ENCODE measurements at places on chromosomes 2 and 18.

DNA sequence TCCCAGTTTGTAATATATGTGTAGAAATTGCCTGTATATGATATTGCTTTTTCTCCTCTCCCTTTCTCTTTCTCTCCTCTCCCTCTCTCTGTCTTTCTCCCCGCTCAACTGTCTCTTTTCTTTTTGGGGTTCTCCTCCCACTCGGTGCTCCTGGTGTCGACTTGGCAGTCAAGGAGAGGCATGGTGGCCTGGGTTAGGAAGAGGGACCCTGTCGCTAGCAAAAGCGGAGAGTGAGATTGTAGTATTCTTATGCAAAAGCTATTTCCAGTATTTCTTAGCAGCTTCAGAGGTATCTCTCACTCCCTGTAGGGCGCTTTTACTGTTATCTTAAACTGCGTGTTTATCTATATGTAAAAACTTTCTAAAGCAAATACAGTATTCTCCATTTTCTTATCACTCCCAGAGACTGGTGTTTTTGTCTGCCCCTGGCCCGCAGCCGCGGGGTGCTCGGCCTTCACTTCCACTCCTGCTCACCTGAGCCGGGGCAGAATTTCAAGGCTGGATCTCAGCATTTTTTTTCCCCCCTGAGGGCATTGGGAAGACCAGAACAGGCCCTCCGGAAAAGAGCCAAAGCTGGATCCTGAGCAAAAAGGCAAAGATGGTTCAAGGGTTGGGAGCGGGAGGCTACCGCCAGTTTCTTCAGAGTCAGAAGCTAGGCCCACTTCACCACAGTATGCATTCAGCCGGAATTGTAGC, 4.3 kb downstream of the SIX3 start:
- no peak for DNase-seq

- DNase-seq = no peak
These were observed 407.6 kb upstream of the HS6ST1 start for GRCh38 chr2:128726236-128726635.

- peak; percentile 63 for DNase-seq
These were observed 45.8 kb downstream of the MBP start for GRCh38 chr18:77086656-77087392.

DNA sequence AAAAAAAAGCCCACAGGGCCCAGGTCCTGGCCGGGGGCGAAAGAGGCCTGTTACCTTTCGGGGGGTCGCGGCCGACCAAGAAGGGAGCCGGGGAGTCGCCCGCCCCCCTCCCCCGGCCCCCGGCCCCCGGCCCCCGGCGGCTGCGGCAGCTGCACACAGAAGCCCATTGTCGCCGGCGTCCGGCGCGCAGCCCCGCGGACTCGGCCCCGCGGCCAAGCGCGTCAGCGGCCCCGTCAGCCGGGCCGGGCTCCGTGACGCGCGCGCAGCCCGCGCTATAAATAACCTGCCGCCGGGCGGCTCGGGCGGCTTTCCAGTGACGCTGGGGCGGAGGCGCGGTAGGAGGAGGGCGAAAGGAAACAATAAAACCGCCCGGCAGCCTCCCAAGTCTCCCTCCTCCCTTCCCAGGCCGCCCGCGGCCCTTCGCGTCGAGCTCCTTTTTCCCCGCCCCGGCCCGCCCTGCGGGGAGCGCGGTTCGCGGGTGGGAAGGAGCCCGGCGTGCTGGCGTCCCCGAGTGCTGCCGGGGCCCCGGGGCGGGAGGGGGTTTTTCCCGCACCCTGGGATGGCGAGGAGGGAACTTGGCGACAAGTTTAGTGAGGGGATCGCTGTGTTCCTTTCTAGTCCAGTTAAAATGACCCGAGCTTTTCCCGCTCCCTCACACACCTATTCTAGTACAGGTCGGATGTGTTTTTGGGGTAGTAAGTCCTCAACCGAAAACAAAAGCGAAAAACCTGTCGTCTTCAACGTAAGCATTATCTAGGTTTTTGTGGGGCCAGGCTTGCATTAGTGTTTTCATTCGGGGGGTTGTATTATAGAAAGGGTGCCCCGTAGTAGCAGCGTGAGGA, 10.0 kb upstream of the NR4A2 start:
- DNase-seq = peak; percentile 96

DNA sequence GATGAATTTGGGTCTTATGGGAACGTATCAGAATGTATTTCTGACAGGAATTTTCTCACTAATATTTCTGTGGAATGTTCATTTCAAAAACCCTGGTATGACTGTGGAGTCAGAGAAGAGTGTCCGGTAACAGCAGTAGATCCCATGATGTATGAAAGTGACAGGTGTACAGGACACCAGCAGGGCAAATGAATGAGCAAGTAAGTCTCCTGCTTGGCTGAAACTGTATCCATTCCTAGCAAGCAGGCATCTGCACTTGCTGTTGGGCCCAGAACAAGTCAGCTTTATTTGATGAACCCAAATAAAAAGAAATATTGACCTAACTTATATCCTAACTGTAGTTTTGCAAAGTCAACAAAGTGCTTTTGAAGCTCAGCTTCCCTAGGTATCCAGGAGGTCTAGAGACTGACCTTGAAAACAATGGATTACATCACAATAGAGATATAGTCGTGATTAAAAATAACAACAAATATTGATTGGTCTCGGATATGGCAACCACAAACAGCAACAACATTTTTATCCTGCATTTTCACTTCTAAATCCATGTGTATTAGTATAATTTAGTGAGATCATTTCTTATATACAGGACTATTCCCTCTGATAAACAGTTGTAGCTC, 37.6 kb downstream of the NXPH2 start:
- no peak for DNase-seq

- peak; percentile 76 for DNase-seq
These were observed 222.2 kb downstream of the C1D start for GRCh38 chr2:67840460-67841068.

GRCh38 chr2:10382354-10383061, 65.6 kb downstream of the ODC1 start:
- no peak for DNase-seq

- DNase-seq = peak; percentile 52
These were observed 51.9 kb downstream of the SLC4A1AP start for GRCh38 chr2:27715318-27716210.

GRCh38 chr2:239943991-239944631, 81.0 kb downstream of the NDUFA10 start:
- no peak for DNase-seq

DNA sequence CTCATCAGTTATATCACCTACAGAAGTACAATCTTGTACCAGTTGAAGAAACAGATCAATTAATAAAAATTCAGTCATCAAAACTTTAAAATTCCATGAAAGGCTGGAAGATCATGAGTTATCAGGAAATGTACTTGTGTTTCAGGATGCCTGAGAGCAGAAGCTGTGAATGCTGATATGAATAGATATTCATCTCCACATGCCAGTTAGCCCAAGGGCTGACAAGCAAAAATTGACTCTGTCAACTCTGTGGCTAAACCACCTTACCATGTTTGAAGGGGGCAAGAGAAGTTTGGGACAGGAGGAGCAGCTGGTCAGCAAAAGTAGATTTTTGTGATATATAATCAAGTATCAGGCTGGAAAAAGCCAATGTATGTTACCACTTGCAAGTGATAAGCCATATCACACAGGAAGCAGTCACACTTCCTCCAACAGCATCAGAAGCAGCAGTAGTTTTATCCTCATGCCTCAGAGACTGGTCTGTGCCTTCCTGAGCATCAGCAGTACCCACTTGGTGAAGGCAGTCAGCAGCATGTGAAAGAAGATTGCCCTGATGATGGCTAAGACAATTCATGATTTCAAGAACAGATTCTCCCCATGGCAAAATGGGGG, 328.2 kb upstream of the CNTNAP5 start:
- no peak for DNase-seq

DNA sequence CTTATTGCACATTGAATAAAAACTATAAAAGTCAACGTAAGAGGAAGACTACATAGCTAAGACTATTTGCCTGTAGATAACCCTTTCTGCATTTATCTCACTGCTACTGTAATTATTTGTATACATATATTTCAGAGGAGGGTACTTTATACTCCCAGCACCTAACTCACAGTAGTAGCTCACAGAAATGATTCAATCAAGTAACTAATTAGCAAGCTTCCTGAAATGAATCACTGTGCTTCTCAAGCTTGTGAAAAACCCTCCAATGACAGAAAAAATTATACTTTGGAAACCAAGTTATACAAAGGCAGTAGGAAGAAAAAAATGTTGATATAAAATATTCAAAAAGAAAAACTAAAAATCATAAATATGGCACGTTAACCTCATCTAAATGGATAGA, 124.9 kb downstream of the NBAS start:
- DNase-seq = no peak

- no peak for DNase-seq
These were observed 87.3 kb upstream of the CNGA3 start for GRCh38 chr2:98258906-98259305.

- peak; percentile 45 for DNase-seq
These were observed 53.1 kb downstream of the EHD3 start for GRCh38 chr2:31286961-31287550.

DNA sequence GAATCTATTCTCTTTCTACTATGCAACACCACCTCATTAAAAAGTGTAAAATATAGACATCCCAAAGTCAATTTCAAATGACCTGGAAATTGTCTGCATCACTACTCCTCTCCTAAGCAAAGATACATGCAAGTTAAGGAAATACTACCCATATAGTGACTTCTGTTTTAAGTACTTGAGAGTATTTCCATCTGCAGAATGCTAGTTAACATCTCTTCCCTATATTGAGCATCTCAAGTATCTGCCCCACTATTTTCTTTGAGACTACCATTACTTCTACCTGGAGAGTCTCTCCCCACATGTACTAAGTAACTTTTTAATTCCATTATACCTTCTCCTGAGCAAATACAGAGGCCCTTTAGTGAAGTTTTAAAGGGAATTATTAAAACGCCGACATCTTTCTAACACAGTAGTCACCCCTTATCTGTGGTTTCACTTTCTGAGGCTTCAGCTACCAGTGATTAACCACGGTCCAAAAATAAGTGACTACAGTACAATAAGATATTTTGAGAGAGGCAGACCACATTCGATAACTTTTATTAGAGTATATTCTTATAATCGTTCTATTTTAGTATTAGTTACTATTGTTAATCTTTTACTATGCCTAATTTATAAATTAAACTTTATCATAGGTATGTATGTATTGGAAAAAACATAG, 21.8 kb downstream of the CWC22 start:
- no peak for DNase-seq

GRCh38 chr2:62439425-62439824, 66.6 kb downstream of the TMEM17 start:
- no peak for DNase-seq

DNA sequence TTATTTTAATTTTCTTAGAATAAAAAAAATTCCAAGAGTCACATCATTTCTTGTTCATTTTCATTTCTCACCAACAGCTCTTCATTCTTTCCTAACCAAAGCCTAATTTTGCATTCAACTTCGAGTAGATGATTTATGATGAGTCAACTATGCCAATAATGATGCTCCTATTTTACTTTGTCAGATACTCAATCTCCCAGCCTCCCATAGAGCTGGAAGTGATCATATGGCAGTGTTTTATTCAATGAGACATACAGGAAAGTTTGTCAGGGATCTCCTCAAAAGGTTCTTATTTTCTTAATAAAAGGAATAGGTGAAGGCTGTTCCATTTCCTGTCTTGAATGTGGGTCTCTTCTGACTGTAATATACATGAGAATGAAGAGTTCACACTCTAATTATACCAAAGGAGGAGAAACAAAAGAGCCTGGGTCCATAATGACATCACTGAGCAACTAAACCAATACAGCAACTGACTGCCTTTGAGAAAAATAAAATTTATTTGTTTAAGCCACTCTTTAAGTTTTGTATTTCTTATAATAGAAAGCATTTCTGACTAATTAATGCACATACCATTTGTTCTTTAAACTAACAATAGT, 231.2 kb upstream of the CYP26B1 start:
- no peak for DNase-seq

DNA sequence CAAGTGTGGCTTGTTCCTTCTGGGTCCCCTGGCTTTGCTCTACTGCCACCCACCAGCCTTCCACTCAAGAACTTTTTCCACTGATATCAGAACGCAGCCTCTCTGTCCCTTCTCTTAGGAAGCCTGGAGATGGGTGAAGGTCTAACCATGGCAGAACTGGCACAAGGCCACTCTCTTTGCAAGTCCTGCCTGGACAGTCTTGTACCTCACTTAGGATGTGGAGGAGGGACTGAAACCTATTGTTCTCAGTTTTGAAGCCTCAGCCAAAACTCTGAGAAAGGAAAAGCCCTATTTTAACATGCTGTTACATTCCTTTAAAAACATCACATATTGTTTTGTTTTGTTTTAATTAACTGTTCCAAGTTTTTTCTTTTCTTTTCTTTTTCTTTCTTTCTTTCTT, 58.9 kb upstream of the NCOA1 start:
- no peak for DNase-seq

DNA sequence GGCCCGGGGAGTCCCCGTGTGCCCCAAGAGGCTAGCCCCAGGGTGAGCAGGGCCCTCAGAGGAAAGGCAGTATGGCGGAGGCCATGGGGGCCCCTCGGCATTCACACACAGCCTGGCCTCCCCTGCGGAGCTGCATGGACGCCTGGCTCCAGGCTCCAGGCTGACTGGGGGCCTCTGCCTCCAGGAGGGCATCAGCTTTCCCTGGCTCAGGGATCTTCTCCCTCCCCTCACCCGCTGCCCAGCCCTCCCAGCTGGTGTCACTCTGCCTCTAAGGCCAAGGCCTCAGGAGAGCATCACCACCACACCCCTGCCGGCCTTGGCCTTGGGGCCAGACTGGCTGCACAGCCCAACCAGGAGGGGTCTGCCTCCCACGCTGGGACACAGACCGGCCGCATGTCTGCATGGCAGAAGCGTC, 16.9 kb upstream of the FAHD2A start:
- DNase-seq = no peak

DNA sequence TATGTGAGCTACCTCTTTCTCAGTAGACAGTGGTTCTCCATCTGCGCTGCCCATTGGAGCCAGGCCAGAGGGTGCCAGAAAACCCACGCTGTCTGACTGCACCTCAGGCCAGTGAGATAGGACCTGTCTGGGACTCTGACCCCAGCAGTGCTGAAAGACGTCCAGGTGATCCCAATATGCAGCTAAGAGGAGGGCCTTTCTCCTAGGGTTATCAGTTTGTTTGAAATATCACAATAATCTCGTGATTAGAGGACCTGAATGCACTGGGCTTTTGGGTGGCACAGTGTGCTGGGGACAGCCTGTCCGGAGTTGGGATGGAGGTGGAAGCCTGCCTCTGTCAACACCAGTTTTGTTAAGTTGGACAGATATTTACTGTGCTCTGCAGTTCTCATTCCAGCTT, 216.3 kb downstream of the LDLRAD4 start:
- no peak for DNase-seq

- no peak for DNase-seq
These were observed 47.4 kb downstream of the ITGB1BP1 start for GRCh38 chr2:9375857-9376428.

GRCh38 chr2:20509770-20510490, 63.1 kb downstream of the RHOB start:
- DNase-seq = peak; percentile 59

GRCh38 chr2:3303583-3304406, 73.8 kb downstream of the EIPR1 start:
- peak; percentile 82 for DNase-seq

DNA sequence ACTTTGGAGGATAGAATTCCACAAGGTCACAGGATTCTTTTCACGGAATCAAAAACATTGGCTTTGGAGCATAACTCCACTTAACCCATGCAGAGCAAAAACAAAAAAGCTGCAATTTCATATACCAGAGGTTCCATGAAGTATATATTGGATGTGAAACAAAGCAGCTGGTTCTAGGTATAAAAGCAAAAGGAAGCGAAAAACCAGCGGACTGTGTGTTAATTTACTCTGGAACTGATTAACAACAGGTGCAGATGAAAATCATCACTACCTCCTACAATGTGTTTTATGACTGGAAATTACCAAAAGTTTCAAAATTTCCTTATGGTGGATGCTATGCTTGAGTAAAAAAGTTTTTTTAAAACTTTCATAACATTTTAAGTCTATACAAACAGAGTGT, 54.4 kb upstream of the LINC00305 start:
- DNase-seq = no peak
